GM10248 (cell line): ENCODE measurements at places on chromosomes 16 and 17.

DNA sequence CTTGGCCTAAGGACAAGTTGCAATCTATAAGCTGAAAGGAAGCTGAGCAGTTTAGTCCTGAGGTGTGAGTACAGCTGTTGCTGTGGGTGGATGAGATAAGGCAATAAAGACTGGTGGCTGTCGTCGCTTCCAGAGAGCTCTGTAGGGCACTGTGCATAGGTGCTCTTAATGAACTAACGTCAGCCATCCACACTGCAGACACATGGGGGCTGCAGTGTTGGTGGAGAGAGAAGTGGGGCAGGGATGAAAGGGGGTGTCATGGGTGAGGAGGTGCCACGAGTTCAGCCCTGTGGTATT, 139.9 kb upstream of the IRX3 start:
- no peak for DNase-seq

DNA sequence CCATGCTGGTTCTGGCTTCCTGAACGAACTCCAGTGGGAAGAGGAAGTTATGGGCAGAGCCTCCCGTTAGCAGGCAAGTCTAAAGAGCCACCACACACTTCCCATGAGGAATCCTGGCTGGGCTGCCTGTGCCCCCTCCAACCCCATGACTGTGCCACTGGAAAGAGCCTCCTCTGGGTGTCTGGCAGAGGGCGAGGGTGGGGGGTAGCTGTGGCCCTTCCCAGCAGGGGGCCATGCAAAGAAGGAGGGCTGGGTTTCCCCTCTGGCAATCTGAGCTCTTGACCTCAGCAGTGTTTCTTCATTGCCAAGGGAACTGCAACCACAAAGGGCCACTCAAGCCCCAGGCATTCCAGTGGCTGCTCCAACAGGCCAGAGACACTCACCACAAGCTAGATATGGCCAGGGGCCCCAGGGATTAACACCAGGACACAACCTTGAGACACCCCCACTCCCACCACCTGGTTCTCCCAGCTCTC, 1.7 kb upstream of the RRAD start:
- peak; percentile 63 for DNase-seq

DNA sequence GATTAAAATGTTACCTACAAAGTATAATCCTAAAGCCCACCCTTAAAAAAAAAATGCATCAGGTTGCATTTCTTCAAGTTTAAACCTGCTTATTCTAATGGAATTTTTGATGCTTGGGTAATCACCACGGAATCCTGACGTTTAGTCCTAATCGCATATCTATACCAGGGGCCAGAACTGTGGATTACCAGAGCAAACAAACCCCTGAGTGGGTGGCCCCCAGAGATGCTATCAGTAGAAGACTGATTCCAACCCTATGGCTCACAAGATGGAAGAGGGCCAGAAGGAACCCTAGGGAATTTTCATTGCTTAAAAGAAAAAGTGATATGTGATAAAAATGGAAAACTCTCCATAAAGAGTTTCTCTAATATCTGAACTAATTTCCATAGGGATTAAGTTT, 152.2 kb upstream of the NOG start:
- no peak for DNase-seq

DNA sequence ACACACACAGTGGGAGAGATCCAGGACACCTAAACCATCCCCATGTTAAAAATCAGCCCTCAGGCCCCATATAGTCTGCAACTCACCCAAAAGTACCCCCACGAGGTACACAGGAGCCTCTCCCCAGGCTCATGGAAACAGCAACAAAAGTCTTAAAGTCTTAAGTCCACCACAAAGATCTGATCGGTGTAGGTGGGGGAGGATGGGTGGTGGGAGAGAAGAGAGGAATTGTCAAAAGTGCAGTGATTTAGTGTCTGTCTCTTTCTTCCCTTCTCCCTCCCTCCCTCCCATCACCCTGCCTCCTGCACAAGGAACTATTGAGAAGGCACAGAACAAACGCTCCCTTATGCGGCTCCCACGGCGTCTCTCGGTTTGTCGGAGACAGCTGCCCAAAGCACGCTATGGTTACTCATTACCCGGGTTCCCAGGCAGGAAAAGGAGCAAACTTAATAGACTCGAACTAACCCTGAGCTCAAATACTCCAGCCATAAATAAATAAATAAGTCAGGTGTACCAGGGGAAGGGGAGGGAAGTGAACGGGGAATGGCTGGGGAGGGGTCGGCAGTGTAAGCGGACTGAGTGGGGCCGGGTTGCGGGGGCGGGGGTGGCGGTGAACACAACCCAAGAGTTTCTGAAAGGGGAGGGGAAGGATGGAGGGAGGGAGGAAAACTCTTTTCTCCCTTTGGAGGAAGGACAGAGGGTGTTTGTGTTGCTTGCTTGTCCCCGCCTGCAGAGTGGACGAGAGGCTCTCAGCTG, 477.4 kb downstream of the SLC39A11 start:
- no peak for DNase-seq

GRCh38 chr16:67844497-67844896, 2.2 kb upstream of the NUTF2 start:
- no peak for DNase-seq

DNA sequence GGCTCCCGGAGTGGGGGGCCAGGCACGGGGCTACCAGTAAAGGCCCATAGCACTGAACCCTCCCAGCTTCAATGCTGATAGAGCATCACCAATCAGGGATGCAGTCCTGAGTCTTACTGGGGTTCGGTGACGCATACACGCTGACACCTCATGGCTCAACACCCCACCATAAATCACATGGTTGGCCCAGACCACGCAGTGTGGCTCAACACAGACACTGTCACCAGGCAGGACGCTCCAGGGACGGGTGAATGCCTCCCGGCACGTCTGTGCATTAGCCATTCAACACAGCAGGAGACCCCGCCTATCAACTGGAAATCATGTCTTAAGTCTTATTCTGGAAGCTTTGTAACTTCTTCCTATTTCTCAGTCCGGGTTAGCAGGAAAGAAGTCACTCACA, 35.0 kb downstream of the NECAB2 start:
- no peak for DNase-seq

DNA sequence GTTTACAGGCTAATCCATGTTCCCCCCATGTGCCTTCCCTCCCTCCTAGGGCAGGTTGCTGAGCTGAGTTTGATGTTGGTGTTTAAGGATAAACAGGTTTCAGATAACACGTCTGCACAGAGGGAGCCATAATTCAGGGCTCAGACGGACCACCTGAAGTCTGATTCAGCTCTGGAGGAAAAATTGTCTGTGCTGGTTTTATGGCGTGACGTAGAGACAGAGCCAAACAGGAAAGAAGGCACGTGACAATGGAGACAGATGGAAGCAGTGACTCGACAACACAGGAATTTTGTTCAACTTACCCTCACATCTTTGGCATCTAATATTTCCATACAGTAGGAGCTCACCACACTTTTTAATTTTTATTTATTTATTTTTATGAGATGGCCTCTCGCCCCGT, 10.7 kb upstream of the USP10 start:
- no peak for DNase-seq

DNA sequence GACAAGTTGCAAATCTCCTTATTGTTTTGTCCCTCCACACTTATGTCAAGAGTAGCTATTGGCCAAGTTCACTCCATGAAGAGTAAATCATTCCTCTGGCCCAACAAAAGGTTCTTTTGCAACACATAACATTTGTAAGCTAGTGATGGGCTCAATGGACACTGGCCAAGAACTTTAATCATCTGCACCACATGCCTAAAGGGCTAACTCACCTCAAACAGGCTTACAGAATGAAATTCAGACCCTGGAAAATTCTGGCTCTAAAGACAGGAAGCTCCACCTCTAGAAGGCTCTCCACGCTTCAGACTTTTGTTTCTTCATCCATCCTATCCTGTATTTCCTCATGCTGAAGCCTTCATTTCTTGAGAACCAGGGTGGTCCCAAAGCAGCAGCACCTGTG, 10.9 kb upstream of the ANKFN1 start:
- no peak for DNase-seq

DNA sequence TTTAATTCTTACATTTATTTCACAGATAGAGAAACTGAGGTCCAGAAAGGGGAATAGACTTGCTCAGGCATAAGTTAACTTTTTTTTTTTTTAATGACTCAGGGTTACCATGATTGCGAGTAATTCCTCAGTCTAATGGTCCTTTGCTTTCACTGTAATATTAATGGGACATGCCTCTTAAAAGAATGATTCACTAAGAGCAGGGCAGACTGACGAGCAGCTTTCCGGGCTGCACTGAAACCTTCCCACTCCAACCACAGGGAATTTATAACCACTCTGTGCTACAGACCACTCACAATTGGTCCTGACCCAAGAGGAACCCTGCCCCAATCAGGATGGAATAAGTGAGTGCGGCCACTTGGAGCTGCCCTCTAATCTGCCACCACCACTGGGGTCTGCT, 5.7 kb downstream of the HOXB2 start:
- DNase-seq: no peak

DNA sequence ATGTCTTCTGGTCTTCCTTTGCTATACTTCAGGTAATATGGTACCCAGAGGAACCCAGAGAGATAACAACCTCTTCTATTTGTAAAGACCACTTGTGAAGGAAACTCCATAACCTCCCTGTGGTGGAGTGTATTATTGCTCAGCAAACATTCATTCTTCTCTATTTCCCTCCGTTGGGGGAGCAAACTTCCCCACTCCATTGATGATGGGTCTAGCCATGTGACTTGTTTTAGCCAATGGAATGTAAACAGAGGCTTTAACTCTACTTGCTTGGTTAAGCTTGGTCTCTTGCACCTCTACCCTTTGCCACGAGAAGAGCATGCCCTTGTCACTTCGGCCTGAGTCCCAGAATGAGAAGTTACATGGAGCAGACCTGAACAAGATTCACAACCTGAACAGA, 30.0 kb upstream of the SKAP1 start:
- DNase-seq: no peak

DNA sequence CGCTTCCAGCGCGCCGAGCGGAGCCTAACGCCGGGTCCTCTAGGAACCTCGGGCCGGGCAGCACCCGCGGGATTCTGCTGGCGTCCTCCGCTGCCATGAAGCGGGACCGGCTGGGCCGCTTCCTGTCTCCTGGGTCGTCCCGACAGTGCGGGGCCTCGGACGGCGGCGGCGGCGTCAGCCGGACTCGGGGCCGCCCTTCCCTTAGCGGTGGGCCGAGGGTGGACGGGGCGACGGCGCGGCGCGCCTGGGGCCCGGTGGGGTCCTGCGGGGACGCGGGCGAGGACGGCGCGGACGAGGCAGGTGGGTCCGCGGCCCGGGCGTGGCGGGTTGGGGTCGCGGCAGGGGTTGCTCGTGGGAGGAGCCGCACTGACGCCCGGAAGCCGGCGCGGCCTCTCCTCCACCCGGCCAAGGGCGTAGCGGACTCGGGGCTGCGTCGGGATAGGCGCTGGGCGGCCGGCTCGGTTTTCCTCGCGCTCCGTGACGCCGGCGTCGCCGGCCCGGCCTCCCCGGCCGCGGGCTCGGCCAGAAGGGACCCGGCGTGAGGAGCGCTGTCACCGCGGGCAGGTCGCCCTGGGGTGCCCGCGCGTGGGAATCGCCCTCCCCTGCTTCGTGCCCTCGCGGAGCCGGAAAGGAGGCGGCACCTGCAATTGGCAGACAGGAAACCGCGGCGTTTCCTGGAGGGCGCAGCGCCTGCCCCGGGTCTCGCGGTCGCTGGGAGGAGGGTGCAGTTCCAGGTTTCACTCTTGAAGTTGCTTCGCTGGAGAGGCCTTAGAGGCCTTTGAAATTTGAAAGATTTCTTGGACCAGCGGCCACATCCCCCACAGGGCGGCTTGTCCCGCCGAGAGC, 432 bp downstream of the ZNF276 start:
- DNase-seq: peak; percentile 49

DNA sequence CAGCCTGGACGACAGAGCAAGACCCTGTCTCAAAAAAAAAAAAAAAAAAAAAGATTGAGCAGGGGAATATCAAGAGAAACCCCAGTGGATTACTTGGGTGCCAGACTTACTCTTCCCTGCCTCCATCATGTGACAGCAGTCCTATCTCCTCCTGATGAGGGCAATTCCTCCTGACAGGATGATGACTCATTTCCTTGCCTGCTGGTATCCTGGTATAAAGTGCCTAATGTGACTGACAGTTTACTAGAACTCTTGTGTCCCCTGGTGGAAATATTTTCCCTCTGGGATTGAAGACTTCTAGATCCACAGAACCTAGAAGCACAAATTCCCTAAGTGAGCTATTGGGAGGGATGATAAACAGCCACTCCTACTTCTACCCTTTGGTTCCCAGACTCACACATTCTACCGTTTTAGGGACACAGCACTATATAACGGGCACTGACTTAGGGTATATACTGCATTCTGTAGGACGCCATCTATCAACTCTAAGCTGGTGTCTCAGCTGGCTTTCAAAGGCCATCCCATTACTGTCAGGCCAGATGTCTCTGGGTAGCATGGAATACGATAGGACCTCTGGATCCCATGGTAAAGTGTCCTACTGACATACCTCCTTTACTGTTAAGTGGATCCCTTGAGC, 114.6 kb upstream of the MED13 start:
- DNase-seq: no peak

DNA sequence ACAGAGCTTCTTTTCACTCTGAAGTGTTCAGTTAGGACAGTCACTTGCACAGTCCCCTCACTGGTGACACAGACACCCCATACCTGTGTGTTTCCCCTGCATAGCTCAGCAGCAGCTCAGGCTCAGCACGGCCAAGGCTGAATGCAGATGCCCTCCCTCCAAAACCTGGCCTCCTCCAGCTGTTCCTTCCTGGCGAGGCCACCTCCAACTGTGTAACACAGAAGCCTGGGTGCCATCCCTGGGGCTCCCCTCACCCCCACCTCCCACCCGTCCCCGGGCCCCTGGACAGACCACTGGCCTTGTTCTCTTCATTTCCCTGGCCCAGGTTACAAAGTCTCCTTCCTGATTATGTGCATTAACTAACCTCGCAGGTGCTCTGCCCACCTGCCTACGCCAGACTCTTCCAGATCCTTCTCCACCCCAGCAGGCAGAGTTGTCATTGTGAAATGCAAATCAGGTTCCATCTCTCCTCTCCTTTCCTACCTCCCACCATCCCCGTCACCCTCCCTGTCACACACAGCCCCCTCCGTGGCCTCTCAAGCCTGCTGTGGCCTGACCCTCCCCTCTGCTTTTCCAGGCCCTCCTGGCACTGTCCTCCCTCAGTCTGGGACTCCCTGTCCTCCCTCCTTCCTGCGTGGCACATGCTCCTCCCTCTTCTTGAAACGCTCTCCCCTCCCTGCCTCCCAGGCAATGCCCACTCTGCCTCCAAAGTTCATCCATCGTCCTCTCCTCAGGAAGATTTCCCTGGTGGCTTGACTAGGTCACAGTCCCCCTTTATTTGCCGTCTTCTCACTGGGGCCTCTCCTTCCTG, 26.4 kb downstream of the MLYCD start:
- no peak for DNase-seq

DNA sequence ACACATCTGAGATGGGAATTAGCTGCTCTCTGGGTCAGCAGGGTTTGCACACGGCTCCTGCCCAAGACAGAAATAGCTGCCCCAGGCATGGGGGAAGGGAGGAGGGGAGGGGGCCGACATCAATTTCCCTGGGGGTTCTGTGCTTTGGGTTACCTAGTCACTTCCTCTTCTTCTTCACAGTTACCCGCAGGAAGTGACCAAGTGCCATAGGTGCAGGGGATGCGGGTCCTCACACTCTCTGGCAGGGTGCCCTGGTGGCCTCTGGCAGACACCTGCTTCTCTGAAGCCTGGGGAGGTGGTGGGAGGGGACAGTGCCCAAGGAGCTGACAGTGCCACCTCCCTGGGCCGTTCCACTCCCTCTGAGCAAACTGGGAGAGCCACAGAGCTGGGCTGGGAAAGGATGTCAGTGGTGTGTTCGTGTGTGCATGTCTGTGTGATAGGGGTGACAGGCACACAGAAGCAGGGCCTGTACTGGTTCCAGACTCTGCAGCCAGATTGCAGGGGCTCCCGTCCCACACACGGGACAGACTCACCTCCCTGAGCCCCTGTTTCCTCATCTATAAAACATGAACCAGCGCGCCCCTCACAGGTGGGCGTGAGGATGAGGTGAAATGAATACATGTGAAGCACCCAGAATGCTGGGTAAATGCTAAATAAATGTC, 18.2 kb downstream of the SCN4A start:
- DNase-seq: peak; percentile 49
